ENCODE measurements at places on chromosomes 6 and 20.

GRCh38 chr6:31769684-31770371 is 7.3 kb downstream of the VWA7 start:
- peak; percentile 87 for DNase-seq

DNA sequence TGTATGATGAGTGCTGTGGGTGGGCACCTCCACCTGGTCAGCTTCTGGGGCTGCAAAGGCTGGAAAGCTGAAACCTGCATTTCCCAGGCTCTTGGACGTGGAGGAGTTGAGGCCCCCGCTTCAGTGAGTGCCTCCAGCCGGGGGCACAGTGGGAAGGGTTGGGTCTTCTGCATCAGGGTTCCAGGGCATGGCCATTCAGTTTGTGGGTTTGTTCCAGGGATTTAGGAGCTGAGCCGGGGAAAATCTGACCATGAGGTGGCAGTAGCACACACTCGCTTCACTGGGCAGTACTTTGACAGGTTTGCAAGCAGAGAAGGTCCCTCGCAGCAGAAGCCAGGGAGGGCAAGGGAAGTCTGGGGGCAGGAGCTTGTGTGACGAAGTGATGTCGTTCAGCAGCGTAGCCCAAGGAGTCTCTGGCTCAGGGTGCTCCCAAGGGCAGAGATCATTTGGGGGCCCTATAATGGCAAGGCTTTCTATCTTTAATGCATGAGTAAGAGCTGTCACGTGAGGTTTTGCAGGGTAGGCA is 69.5 kb upstream of the SULF2 start:
- DNase-seq = peak; percentile 17

GRCh38 chr20:38447931-38448675 is 13.0 kb upstream of the SNHG17 start:
- peak; percentile 61 for DNase-seq

GRCh38 chr6:108621117-108621516 is 60.4 kb downstream of the FOXO3 start:
- peak; percentile 67 for DNase-seq

DNA sequence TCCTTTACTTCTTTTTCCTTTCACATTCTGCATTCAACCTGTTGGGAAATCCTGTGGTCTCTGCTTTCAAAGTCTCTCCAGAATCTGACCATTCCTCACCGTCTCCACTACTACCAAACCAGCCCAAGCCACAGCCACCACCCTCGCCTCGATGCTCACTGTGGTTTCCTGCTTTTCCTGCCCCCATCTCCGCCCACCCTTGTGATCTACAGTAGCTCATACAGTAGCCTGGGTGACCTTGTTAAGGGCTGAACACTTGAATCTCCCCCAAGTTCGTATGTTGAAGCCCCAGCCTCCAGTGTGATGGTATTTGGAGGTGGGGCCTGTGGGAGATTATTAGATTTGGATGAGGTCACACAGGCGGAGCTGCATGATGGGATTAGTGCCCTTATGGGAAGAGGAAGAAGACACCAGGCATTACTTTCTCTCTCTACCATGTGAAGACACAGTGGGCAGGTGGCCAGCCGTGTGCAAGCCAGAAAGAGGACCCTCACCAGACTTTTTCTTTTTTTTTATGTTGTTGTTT is 189.0 kb upstream of the UST start:
- DNase-seq = no peak

DNA sequence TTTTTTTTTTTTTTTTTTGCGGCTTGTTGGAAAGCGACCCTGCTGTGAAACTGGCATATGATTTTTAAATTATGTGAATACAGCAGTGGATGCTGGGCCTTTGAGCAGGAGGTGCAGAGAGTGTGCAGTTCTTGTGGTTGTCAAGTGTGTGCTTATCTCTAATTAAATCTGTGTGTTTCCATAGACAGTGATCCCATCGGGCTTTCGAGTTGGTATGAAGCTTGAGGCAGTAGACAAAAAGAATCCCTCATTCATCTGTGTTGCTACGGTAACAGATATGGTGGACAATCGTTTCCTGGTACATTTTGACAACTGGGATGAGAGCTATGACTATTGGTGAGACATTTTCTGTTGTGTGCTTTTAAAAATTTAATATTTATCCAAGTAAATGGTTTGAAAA is 52.4 kb downstream of the L3MBTL3 start:
- DNase-seq = no peak

GRCh38 chr6:75611702-75612375 is 10.2 kb downstream of the SENP6 start:
- DNase-seq = no peak

- no peak for DNase-seq
These were observed 542.0 kb upstream of the RNF217 start for GRCh38 chr6:124420116-124420840.

DNA sequence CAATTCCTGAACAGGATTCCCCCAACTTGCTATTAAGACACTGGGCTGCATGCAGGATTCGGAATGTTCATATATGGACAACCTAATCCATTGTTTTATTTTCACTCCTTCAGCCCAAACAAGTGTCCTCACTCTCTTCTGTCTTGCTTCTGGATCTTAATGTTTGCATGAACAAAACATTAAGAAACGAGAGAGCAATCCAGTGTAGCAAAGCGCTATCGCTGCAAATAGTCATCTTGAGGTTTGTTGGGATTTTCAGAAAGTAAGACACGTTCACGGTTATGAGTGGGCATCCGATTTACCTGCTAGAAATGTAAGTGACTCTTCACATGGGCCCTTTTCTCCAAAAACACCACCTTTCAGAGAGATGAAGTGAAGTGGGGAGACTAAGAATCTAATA is 156.4 kb downstream of the MBOAT1 start:
- DNase-seq = no peak

- DNase-seq = no peak
These were observed at the start of gene LTB for GRCh38 chr6:31582230-31582643. Gene LTB (minus strand): TSS chr6:31582424. CDS start chr6:31582417, 7 bp downstream.

- no peak for DNase-seq
These were observed 76.8 kb upstream of the DUSP22 start for GRCh38 chr6:215335-216034.

DNA sequence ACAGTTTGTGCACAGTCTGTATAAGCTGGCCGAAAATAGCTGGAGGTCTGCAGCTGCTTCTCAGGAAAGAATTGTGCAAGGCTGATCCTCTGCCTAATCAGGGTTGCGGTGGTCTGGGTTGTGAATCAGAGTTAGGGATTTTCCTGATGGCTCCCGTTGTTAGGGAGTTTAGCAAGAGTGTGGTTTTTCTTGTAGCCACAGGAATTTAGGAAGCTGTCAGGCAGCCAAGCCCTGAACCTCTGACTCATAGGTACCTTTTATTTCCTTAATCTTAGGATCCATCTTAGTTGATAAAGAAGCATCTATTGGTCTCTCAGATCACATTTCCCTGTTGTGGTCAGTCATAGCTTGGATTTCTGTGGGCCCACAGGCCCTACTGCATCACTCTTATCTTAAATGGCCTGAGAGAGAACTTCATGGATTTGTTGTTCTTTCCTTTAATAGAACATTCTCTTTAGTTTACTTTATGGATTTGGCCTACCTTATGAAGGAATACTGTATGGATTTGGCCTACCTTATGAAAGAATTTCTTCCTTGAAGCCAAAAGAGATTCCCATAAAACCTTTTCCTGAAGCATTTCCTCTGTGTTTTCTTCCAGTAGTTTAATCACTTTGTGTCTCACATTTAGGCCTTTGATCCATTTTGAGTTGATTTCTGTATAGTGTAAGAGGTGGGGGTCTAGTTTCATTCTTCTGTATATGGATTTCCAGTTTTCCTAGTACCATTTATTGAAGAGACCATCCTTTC is 10.3 kb downstream of the KIF25 start:
- DNase-seq = no peak

- peak; percentile 93 for DNase-seq
These were observed at the start of gene FKBP1A for GRCh38 chr20:1392693-1393506. Gene FKBP1A (minus strand): TSS chr20:1393054. CDS start chr20:1392998, 56 bp downstream.

GRCh38 chr6:91240878-91241603 is 654.2 kb upstream of the MAP3K7 start:
- no peak for DNase-seq

DNA sequence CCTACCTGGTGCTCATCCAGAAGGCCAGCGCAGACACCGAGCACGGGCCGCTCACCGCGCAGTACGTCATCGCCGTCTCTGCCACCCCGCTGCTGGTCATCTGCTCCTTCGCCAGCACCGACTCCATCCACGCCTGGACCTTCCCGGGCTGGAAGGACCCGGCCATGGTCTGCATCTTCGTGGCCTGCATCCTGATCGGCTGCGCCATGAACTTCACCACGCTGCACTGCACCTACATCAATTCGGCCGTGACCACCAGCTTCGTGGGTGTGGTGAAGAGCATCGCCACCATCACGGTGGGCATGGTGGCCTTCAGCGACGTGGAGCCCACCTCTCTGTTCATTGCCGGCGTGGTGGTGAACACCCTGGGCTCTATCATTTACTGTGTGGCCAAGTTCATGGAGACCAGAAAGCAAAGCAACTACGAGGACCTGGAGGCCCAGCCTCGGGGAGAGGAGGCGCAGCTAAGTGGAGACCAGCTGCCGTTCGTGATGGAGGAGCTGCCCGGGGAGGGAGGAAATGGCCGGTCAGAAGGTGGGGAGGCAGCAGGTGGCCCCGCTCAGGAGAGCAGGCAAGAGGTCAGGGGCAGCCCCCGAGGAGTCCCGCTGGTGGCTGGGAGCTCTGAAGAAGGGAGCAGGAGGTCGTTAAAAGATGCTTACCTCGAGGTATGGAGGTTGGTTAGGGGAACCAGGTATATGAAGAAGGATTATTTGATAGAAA is 2.0 kb downstream of the SLC35D3 start:
- DNase-seq = no peak

DNA sequence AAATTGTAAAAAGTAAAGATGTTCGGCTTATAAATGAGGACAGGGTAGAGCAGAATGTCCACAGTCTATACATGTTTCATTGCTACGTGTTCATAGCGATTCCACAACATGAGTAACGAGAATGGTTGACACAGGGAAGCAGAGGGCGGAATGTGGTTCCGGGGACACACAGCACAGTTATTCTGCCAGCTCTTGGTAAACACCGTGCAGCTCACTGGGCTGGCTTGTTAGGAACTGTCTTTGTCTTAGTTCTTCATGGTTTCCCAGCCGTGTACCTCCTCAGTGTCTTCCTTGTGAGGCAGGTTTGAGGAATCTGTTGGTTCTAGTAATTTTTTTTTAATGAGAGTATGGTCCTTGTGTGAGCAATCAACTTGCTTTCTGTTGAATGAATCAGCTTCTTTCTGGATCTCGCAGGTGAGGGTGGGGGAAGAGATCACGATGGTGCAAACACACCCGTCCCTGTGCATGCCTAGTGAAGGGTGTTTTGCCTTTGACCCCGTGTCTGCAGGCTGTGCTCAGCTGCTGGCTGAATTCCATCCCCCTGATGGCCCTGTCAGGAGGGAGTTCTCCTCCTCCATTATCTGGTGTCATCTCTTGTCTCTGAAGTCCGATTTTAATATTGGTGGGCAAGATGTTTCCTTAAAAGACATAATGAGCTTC is 168.2 kb downstream of the SMOC2 start:
- DNase-seq = no peak

GRCh38 chr20:704726-705125 is 29.1 kb upstream of the SCRT2 start:
- peak; percentile 82 for DNase-seq

- DNase-seq = peak; percentile 14
These were observed 9.4 kb downstream of the TREML2 start for GRCh38 chr6:41191569-41191968.

DNA sequence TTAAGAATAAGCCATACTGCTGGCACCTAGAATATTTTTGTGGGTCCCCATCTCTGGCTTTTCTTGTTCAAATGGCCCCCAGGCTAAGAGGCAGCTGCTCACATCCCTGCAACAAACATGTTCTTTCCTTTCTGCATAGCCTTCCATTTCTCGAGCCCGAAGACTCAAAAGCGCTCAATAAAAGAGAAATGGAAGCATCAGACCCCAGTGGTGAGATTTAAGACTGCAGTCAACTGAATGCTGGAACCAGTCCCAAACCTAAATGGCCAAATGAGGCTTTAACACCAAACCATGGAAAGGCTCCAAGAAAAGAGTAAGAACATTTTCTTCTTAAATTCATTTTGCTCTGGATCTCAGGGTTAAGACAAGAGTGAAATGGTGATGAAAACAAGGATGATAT is 122.1 kb upstream of the TRAF3IP2 start:
- peak; percentile 33 for DNase-seq

- DNase-seq = no peak
These were observed 187.6 kb upstream of the CEP162 start for GRCh38 chr6:84415068-84415467.

DNA sequence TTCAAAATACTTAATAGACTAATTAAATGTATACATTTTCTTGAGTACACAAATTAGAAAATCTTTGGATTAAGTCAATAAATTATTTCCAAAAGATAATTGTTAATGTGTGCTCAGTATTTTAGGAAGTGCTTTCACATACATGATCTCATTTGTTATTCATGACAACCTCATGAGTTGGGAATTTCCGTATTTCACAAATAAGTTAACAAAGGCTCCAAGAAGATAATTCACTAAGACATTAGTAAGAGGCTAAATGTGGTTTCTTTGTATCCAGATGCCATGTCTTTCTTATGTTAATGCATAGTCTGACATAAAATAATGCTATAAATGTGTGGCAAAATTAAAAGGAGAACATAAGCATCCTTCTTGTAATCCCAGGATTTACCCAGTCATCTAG is 79.5 kb upstream of the TCF21 start:
- DNase-seq = no peak

DNA sequence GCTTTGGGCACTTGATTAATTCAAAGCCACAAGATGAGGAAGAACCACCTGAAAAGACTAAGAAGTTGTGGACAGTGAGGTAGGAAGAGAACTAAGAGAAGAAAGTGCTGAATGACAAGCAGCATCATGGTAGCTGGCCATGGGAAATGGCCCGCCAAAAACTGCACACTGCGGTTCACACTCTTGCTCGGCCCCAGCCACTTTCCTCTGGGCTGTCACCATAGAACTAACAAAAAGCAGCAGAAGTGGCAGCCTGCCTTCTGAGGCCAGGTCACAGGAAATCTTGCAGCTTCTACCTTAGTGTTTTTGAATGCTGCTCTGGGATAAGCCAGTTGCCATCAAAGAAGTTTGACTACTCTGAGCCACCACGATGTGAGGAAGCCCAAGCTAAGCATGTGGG is 34.8 kb upstream of the ZNFX1 start:
- DNase-seq = no peak

GRCh38 chr6:157669747-157670216 is 153.3 kb upstream of the SNX9 start:
- no peak for DNase-seq

- no peak for DNase-seq
These were observed 55.4 kb downstream of the ANKRD60 start for GRCh38 chr20:58173091-58173490.

- DNase-seq = peak; percentile 65
These were observed 19.7 kb upstream of the TLDC2 start for GRCh38 chr20:36856195-36856594.

DNA sequence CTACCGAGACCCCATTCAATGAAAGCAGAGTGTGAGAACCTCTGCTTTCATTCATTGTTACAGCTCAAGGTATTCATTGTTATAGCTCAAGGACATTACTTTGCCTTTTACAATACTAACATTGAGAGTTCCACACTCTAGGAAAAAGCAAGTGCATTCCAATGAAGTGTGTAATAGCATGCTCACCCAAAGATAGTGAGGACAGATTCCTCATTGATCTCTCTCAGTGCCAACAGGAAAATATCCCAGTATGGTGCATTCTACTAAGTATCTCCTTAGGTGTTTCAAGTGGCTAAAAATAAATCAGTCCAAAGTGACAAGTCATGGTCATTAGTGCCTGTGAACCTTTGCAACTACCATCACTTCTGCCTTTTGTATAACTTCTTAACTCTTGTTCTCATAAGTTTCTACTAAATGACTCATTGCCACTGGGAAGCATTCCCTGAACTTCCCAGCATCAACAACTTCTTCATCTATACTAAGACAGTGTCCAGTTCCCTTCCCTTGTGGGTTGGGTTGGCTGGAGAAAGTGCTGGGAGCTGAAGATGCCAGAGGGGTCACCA is 140.7 kb upstream of the STXBP5 start:
- DNase-seq = no peak

GRCh38 chr6:1884313-1884712 is 274.6 kb downstream of the FOXC1 start:
- DNase-seq = no peak

All from hematopoietic multipotent progenitor cell treated with erythropoietin and hydrocortisone succinate and interleukin-3 and kit ligand, for 8 days (in vitro differentiated cells).